ENCODE measurements at places on chromosomes 3 and 15.
A peak's percentile ranks its signal among the peaks of the same experiment; 100 is the strongest.

GRCh38 chr3:121997372-121997771 is 24.7 kb downstream of the ILDR1 start:
- DNase-seq = no peak

- DNase-seq = no peak
Observed at GRCh38 chr3:168828536-168828935, 732.8 kb upstream of the GOLIM4 start.

- DNase-seq = no peak
Observed at GRCh38 chr15:98953000-98953787, 54.4 kb downstream of the PGPEP1L start.

DNA sequence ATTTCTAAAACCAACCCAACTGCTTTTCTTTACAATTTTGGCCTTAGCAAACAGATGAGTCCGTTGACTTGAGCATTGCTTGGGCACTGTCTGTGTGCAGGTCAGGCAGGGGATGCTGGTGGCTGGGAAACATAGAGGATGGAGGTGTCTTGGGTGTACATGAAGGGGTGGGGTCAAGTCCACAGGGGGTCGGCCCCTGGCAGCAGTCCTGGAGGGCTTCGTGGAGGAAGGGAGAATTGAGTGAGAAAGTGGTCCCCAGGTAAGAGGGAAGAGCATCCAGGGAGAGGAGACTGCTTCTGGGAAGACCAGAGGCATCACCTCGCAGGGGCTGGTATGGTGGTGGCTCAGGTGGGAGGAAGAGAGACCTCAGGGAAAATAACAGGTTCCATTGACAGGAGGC is 144.8 kb downstream of the TJP1 start:
- DNase-seq = no peak

GRCh38 chr3:66361356-66361755 is 139.5 kb downstream of the LRIG1 start:
- no peak for DNase-seq

DNA sequence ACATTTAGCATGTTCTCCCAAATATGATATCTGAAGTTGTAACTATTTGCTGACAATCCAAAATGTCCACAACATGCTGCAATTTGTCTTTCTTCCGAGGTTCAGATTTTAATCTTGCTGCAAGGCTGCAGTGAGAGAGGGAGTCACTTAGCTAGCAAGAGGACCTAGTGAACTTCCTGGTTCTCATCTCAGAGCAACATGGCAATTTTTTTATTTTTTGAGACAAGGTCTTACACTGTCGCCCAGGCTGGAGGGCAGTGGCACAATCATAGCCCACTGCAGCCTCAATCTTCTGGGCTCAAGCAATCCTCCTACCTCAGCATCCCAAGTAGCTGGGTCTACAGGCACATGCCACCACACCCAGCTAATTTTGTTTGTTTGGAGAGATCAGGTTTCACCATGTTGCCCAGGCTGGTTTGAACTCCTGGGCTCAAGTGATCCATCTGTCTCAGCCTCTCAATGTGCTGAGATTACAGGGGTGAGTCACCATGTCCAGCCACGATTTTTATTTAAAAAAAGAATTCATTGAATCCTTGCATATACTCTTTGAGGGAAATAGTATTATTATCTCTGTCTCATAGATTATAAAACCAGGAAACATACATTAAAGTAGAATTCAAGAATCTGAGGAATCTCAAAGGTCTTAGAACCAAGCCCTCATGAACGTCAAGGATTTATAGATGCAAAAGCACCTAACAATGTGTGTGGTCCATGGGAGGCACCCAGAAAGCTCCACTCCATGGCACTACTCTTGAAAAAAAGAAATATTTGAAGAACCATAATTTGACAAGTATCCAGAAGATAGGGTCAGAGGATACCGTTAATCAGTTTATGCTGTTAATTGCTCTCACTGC is 9.1 kb downstream of the HDC start:
- no peak for DNase-seq

GRCh38 chr15:82108489-82109078 is 62.8 kb upstream of the MEX3B start:
- peak; percentile 16 for DNase-seq

DNA sequence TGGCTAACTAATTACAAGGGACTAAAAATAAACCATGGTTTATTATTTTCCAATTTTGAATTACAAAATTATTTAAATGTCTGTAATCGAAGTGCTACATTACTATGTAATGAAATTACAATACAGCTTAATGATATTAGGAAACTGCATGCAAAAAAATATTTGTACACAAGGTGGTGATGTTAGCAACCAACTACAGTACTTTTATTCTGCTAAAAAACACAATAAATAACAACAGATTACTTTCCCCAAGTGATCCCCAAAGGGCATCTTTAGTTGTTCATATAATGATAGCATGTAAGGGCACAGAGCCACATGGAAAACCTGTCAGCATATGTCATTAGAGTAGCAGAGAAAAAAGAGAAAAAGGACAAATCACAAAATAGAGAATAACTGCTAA is 147.5 kb upstream of the SOX2 start:
- DNase-seq = no peak

DNA sequence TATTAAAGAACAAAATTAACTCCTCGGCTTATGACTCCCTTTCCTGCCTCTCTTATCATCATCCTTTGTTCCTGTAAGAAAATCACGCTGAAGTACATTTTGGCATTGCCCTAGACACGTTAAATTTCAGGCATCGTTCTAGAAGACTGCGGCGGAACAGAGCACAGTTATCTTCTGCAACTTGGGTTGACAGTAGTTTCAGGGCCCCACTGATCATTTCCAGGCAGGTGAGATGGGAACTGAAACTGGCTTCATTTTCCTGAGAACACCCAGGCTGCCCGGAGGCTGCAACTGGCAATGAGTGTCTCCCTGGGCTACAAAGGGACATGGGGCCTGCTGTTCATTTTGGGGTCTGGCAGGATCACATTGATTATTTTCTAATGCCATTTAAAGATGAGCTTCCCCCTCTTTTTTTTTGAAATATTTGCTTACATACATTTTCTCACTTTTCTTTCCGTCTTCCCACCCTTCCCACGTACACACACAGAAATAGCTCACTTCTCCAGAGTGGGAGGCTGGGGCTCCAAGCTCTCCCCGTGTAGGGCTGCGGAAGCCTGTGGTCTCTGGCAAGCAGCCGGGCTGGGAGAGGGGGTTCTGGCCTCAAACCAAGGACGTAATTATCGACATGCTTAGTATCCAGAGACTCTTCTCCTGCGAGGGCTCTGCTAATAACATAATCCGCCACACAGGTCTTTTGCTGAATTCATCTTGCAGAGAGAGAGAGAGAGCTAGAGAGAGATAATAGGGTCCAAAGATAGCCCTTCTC is 267.4 kb downstream of the ABHD5 start:
- no peak for DNase-seq

DNA sequence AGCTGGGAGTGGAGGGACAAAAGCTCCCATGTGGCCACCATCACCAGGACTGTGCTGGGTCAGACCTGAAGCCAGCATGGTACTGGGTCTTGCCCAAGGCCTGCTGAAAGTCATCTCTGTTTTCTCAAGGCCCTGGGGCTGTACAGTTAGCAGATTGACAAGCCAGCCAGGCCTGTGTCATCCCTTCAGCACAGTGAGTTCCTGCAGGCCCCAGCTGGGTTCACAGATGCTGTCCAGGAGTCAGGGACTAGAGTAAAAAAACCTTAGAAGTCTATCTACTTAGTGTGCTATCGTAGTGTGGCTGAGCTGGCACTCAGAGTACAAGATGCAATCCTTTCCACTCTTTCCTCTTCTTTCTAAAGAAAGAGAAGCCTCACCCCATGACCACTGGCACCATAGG is 246.0 kb upstream of the NAALADL2 start:
- no peak for DNase-seq

All from activated gamma-delta T cell (primary cell).